ENCODE measurements at places on chromosomes 6 and 20.

- no peak for DNase-seq
Observed at GRCh38 chr6:89267918-89268317, 47.2 kb downstream of the GABRR2 start.

DNA sequence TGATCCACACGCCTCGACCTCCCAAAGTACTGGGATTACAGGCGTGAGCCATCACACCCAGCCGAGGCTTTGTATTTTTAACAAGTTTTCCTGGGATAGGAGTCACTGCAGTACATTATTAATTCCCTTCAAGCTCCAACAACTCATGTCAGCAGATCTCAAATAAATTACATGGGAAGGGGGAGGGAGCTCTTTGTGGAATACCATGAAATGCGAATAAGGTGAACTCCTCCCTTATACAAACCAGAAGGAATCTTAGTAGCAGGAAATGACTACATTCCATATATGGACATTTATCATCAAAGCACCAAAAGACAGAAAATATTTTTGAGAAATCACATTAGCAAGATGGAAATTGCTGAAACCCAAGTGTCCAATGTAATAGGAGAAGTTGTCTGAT lies 2.9 kb downstream of the GSS start:
- DNase-seq = peak; percentile 15

GRCh38 chr6:140105857-140106256 lies 731.4 kb upstream of the CITED2 start:
- peak; percentile 73 for DNase-seq

DNA sequence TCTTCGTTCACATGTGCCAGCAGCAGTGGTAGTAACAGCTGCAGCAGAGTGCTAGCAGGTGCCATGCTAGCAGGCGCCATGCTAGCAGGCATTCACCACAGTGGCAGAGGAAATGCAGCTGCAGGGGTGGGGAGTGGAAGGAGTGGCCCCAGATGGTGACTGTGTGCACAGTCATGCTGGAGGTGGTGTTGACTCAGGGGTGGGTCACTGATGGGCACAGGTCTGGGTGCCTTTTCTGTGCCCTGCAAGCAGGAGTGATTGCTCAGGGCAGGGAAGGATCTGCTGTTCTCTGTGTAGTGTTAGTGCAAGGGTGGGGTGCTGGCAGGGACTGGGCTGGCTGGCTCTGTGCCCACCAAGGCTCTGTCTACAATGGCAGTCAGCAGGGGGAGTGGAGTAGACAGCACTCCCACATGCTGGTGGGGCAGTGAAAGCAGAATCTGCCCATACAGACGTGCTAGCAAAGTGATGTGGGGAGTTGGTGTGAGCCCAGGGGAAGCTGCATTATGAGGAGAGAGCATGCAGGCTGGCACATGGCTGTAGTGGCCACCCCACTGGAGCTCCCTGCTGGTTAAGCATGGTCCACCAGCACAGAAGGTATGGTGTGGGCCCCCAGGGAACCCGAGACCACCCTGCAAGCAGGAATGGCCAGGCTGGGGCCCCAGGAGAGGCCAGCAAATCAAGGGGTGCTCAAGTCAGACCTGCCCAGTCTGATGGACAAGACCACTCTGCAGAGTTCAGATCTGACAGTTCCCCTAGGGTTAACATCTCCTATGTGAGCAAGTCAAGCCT lies 11.4 kb upstream of the TSPYL4 start:
- no peak for DNase-seq

DNA sequence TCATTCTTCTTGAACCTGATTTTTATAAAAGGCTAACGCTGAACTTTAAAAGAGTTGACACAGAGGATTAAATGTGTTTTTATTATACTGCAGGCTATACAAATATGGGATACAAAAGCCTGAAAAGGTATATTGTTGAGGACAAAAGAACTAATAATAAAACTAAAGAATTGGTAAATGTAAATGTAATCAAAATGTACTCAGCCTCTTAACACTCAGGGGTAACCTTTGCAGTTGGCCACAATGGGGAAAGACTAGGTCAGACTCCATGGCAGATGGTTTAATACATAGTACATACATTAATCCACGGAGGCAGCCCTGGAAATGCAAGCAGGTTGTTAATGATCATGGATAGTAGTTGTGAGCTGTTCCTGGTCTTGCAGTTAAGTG lies 57.5 kb downstream of the SOBP start:
- DNase-seq = no peak

DNA sequence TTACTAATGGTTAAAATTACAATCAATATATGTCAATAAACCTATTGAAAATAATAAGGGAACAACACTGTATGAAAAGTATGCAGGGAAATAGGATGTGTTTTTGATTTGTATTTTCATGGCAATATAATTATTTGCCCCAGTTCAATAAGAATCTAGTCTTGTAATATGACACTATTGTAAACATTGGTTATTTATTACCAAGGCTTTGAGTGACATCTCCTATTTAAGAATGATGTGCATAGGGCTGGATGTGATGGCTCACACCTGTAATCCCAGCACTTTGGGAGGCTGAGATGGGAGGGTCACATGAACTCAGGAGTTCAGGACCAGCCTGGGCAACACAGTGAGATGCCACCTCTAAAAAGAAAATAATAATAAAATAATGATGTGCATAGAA lies 78.6 kb upstream of the DTNBP1 start:
- DNase-seq = no peak

DNA sequence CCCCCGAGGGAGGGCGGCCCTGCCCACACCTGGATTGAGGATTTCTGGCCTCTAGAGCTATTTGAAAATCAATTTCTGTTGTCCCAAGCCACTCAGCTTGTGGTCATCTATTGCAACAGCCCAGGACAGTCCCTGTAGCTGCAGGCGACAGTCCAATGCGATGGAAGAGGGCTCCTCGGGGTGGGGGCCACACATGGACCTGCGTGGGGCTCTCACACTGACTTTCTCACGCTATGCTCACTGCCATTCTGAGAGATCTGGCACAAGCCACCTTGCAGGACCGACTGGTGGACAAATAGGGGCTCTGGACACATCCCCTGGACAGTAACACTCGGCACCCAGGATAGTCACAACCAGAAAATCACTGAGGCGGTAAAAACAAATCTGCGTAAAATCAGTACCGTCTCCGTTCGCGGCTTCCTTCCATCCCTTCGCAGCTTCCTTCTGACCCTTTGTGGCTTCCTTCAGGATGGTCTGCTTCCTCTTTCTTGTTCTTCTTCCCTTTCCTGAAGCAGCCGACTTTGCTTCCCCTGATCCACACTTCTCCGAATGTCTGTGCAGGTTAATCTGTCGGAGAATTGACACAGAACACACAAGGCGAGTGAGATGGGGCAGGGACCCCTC lies 21.8 kb downstream of the CTCFL start:
- DNase-seq = no peak

DNA sequence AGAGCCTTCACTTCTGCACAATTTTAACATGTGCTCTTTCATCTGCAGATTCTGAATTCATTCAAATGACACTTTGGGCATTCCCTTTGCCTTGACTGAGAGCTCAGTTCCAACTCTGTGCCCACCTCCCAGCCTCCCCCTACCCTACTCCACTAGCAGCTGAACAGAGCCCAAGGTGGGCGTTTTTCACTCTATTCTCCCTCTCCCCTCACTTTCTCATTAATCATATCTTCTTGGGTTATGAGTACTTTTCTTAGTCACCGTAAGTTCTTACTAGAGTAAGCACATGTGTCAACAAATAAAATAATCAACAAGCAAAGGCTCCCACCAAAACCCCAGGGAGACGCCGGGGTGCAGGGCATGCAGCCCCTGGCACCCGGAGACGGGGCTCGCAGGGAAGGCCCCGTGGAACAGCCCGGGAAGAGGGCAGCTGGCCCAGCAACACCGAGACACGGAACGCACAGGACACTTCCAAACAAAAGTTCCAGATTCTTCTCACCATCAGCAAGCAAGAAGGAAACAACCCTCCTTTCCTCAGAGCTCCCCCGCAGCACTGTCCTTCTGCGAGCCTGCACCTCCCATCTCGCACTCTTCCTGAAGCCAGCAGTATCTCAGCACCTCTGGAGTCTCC lies 34.1 kb downstream of the TAF4 start:
- no peak for DNase-seq

DNA sequence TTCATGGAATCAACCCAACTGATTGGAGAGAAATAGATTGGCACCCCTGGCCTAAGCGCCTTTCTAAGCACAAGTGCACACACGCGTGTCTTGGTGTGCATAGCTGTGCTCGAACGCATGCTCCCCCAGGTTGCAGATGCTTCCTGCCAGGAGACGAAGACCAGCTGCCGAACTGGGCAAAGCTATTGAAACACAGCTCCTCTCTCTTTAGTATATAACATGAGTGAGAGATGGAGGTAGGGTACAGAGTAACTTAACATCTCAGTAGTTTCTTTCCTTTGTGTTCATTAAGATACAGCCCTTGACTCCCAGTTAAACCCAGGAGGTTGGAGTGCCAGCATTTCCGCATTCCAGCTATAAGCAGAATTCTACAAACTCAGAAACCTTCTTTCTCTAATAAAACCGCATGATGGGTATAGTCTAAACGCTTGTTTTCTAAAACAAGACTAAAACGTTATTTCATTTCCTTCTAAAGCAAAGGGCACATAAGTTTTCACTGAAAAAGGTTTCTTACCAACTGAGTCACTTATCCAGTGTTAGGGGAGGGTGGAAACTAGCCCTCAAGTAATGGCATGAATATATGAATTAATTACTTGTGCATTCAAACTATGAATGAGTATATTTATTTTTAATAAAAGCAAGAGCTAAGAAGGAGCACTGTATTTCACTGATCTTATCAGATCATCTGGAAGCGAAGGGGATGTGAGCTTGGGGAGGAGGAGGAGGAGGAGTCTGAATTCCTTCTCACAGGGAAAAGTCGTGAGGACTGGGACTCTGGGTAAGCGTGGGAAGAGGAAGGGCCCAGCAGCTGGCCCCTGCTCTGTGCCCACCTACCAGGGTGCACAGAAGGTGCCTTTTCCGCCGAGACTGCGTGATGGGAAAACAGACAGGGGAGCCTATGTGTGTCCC lies 179.2 kb downstream of the TMEM242 start:
- DNase-seq = no peak
